ENCODE measurements at places on chromosomes 4 and X.

- no peak for DNase-seq
These were observed 404.6 kb upstream of the PITX2 start for GRCh38 chr4:111027526-111027925.

- DNase-seq: no peak
These were observed 66.2 kb downstream of the EGF start for GRCh38 chr4:109978704-109979454.

DNA sequence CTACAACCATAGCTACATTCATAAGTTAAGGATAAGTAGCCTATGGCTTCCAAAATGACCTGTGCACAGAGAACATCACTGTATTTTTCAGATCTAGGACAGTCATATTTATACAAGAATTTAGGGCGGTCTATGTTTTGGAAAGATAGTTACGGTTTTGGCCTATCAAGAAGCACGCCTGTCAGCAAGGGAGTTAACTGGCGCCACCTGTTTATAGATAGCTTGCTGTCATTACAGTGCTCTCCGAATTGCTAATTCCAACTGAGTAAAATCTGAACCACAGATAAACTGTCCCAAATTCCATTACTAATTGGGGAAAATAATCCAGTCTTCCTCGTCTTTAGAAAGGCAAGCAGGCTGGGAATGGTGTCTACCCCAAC is 646 bp downstream of the ABCB7 start:
- no peak for DNase-seq

GRCh38 chr4:102345795-102346100 is 466 bp upstream of the SLC39A8 start:
- no peak for DNase-seq

DNA sequence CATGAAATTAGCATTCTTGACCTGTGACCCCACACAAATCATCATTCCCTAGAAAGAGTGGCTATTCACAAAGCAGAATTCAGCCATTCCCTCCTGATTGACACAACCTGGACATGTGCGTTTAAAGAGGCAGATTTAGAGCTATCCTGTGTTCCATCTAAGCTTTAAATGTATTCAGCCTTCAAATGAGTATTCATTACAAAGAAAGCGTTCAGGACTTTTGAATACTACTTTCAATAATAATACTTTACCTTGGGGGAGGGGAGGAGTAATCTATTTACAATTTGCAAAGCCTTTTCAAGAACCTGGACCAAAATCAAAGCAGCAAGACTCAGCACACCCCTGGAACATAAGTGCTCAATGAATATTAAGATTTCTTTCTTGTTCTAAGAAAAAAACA is 22.5 kb upstream of the GPC4 start:
- no peak for DNase-seq

DNA sequence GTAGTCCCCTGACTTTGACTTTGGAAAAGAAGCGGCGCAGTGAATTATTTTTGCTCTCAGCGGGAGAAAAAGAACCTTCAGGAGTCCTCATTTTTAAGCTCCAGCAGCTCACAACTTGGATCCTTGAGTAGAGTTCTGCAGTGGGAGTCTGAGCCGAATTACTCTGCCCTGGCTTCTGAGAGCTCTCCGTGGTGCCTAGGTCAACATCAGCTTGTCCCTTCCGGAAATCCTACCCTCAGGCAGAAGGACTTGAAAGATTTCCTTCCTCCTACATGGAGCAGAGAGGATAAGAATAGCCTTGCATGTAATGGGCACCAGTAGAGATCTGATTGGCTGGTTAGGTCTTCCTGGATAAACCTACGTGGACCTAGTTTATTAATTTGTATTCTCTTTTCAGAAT is 549.7 kb upstream of the TENM3 start:
- no peak for DNase-seq

DNA sequence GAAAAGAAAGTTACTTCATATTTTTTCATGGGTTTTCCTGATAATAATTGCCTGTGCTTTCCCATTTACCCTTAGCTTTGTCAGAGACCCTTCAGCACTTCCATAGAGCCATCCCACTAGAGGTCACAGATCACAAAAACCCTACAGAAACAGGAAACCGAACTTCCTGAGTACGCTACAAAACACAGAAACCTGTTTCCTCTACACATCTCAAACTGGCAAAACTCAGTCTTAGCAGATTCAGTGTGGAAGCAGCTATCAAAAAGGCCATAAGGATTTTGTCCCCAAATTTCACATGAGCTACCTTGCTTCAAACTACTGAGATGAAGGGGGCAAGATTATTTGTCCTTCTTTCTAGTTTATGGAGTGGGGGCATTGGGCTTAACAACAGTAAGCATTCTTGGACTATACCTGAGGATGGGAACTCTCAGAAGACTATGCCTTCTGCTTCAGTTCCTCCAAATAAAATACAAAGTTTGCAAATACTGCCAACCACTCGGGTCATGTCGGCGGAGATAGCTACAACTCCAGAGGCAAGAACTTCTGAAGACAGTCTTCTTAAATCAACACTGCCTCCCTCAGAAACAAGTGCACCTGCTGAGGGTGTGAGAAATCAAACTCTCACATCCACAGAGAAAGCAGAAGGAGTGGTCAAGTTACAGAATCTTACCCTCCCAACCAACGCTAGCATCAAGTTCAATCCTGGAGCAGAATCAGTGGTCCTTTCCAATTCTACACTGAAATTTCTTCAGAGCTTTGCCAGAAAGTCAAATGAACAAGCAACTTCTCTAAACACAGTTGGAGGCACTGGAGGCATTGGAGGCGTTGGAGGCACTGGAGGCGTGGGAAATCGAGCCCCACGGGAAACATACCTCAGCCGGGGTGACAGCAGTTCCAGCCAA is at the start of gene MMRN1:
MMRN1 (plus strand) TSS at position 206 of the 902 bp plus-strand sequence; CDS start at position 324, 118 bp downstream.
- DNase-seq: peak; percentile 22

DNA sequence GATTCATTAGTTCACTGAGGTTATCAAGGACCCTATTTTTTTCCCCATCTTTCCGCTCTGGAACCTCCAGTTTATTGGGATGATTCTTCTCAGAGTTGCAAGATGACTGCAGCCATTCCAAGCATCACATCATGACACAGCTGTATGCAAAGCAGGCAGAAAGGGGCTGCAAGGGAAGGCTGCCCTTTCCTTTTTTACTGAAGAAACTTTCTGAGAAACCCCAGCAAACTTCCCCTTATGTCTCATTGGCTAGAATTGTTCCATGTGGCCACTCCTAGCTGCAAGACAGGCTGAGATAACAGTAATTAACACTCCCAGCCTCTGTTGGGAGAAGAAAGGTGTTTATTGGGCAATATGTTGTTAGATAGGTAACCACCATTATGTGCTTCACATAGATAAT is 102.6 kb downstream of the SATL1 start:
- no peak for DNase-seq

- DNase-seq: no peak
These were observed 1195.9 kb upstream of the PRKX start for GRCh38 chrX:4909348-4909747.

- no peak for DNase-seq
These were observed 43.1 kb upstream of the BOD1L1 start for GRCh38 chr4:13670456-13671160.

DNA sequence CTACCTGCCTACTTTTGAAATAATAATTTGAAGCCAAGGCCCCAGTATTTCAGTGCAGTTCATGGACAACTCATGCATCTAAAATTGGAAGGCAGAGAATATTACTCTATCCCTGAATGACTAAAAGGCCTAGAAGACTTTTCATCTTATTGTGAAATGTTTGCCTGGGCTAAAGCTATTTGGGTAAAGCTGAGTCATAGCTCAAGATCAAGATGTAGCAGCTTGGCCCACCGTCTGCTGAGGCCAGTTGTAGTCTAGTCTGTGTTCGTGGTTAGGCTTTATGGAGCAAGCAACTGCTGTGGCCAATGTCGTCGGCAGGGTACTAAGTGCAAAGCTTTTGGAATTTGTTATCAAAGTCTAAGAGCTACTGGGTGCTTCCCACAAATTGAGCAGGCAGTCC is 929.1 kb downstream of the RAB28 start:
- no peak for DNase-seq

GRCh38 chr4:71303850-71304249 is 35.0 kb upstream of the SLC4A4 start:
- no peak for DNase-seq

DNA sequence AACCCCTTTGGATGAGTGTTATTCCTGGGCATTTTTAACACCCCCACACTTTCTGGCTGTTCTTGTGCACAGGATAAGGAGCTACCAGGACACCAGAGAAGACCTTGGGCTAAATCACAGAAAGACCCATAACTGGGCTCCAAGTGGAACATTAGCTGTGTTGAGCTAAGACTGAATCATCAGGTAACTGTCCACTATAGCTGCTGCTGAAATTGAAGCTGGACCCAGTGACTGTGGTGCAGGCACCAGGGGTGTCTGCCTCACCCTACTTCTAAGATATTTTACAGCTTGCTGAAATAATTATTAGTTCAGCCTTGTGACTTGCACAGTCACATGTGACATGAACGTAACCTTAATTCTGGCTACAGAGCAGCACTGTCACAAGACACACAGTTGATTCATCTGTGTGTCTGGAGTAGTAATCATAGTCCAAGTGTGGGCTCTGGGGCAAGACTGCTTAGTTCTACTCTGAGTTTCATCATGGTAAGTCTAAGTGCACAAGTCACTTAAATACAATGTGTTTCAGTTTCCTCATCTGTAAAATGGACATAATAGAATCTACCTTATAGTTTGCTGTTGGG is 127.4 kb downstream of the SLC39A8 start:
- no peak for DNase-seq

DNA sequence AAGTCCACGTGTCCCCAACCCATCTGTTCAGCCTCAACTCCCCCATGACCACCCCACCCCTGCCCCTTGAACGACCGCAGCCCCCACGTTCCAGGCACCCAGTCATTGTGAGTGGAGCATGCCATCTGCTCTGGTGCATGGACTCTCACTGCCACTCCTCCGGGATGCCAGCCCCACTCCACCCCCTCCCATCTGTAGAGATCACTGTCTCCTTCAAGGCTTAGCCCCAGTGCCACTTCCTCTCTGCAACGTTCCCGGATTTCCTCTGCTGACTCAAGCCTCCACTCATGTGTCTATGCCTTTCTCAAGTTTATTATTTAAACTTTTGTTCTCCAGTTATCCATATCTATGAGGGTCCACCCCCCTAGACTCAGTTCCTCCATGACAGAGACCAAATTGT is 54.0 kb downstream of the MAML3 start:
- DNase-seq: peak; percentile 25

- peak; percentile 26 for DNase-seq
These were observed 180.7 kb downstream of the GASK1B start for GRCh38 chr4:157992038-157992705.

DNA sequence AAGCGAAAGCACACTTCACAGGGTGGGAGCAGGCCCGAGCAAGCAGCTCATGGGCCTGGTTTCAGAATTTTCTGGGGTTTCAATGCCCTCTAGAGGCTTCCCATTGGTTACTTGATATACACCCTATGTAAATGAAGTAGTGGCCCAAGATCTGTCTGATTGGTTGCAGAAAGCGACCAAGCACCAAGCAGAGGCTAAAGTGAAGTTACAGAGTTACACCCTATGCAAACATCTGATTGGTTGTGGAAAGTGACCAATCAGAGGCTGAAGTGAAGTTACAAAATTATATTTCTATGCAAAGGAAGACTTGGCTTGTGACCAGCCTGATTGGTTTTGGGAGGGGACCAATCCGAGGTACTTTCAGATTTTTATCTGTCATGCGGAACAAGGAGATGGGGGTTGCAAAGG is 8.2 kb downstream of the FHIP1A start:
- DNase-seq: no peak

DNA sequence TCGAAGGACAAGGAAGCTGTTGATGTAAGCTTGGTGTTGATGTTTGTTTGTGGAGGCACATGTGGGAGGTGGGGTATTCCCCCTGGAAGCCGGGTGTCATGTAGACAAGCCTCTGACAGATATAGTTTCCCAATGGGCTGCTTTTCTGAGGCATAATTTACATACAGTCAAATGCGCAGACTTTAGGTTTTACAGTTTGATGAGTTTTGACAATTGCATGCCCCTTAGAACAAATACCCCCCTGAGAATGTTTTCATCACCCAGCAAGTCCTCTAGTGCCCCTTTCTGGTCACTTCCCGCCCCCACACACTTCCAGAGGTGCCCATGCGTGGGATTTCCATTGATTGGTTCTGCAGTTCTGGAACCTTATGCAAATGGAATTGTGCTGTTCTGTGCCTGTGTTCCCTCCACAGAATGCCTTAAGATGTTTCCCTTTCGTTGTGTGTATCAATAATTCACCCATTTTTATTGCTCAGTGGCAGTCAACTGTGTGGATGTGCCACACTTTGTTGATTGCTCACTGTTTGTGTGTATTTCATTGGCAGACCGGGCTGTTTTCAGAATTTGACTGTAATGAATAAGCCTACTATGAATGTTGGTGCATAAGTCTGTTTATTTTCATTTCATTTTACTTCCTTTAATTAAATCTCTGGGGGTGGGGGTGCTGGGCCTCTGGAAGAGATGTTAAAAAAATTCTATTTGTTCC is 8.5 kb downstream of the EVC start:
- DNase-seq: no peak

GRCh38 chrX:40043895-40044294 is 53.9 kb downstream of the BCOR start:
- no peak for DNase-seq

- no peak for DNase-seq
These were observed 119.5 kb downstream of the GC start for GRCh38 chr4:71664366-71664765.

- DNase-seq: no peak
These were observed 27.5 kb downstream of the ARX start for GRCh38 chrX:24988314-24988713.

DNA sequence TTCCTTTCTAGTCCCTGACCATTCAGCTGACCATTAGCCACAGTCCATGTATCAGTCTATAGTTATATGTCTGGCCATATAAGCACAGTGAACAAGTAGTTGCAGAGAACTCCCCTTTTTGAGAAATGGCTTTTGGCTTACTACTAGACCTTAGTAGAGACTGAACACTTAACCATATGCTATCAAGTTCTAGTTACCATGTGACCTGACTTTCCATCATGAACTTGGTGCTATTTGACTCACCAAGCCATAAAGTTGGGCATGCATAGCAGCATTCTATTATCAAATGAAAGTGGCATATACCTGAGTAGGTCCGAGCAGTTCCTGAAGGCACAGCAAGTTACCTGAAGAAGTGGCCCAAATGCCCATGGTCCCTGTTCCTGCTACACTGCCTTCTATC is 74.5 kb upstream of the IL2 start:
- DNase-seq: no peak

DNA sequence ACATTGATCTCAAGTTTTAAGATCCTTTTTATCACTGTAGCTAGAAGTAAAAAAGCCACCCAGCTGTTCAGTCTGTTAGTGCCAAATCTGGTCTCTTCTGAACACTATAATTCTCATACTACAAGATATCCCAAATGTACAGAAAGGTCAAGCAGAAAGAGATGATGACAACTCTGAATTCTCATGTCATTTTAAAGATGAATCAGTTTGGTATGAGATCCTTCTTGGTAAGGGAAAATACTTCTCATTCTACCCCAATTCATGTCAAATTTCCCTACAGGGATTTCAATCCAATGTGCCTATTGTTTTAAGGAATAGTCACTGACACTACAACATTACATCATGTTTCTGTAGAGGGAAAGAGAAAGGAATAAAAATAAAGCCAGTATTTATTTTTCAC is 184.5 kb downstream of the CPEB2 start:
- no peak for DNase-seq

All from activated CD4-positive, alpha-beta T cell treated with anti-CD3 and anti-CD28 coated beads for 36 hours (primary cell).